ENCODE measurements at places on chromosomes 3 and 15. TPM values are rescaled to one million over a fixed set of nuclear protein-coding genes. Genes with fewer than 3 reads are reported as not detected.
A peak's percentile ranks its signal among the peaks of the same experiment; 100 is the strongest.

- H3K36me3 ChIP-seq: no peaks in the 10 kb centered on the region
- peak overlapping the region; percentile 72 for H3K27ac ChIP-seq
- H3K27me3 ChIP-seq: no peaks in the 10 kb centered on the region
- H3K4me1 ChIP-seq: peaks cover 24% of the 10 kb centered on the region
Measured at GRCh38 chr15:43913026-43913780, 86.4 kb downstream of the WDR76 start.

Gene HIGD2B
- total RNA-seq: not detected

Gene RLBP1
- total RNA-seq: not detected

Gene NRG4
- not detected for total RNA-seq

DNA sequence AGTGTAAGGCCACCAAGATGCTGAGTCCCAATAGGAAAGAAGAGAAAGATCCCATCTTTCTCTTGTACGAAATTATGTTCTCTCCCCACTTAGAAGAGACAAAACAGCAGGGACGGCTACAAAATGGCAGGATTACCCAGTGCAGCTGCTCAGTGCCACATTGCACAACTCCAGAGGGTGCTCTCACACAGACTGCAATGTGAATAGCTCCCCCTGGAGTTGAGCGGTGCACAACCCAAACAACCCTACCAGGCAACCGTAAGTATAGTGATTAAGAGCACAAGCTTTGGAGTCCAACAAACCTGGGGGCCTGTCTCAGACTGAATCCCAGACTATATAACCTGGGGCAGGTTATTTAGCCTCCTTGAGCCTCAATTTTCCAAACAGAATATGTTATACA, 3.1 kb upstream of the BHLHE40 start:
- no peaks in the 10 kb centered on the region for H3K36me3 ChIP-seq
- H3K4me3 ChIP-seq: no peak overlapping the region
- no peaks in the 10 kb centered on the region for H3K27me3 ChIP-seq
- H3K4me1 ChIP-seq: peaks cover 5% of the 10 kb centered on the region

DNA sequence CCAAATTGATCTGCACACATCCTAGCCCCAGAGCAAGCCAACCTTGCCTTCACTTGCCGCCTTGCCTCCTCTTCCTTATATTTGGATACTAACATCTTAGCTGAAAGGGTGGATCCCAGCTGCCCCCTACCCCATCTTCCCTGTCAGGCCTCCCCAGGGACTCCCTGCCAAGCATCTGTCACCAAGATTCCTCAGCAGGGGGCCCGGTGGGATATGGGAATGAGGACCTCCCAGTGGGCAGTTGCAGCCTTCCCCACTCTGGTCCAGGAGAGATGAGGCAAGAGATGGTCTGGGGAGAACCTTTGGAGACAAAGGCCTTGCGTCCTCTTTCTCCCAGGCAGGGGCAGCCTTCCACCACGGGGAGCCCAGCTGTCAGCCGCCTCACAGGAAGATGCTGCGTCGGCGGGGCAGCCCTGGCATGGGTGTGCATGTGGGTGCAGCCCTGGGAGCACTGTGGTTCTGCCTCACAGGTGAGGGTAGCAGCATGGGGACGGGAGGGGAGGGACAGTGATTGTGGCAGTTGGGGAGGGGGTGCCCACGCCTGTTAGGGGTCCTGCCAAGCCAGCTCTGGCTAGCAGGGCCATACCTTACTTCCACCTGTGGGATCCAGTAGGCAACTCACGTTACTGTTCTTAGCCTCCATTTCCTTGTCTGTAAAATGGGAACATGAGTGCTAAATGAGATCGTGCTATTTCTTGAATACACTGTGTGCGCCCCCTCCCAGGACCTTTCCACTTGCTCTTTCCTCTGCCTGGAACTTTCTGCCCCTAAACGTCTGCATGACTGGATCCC, 15.3 kb downstream of the CD276 start:
- H3K4me1 ChIP-seq: peaks cover 14% of the 10 kb centered on the region
- no peak overlapping the region for H3K27ac ChIP-seq
- no peak for DNase-seq
- no peaks in the 10 kb centered on the region for H3K27me3 ChIP-seq
- H3K36me3 ChIP-seq: peaks cover 20% of the 10 kb centered on the region

DNA sequence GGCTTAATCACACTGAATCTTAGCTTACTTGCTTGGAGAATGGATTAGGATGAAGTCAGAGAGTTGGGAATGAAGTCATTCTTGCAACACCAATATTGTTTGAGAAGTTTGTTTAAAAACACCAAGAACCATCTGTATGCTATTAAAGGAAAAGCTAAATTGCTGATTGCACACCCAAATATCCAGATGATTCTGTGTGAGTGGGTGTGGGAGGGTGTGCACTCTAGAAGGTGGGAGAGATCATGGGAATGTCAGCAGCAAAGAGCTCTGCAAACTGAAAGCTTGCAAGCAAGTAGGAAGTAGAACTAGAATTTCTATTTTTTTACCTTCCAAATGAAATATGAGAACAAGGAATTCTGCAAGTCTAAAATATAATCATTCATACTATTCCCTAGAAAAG, 364.9 kb downstream of the NR2F2 start:
- no peak overlapping the region for H3K27ac ChIP-seq
- no peaks in the 10 kb centered on the region for H3K4me1 ChIP-seq
- H3K4me3 ChIP-seq: no peak overlapping the region
- no peaks in the 10 kb centered on the region for H3K27me3 ChIP-seq
- H3K36me3 ChIP-seq: no peaks in the 10 kb centered on the region

Gene TLNRD1
- total RNA-seq: 2.2 TPM

DNA sequence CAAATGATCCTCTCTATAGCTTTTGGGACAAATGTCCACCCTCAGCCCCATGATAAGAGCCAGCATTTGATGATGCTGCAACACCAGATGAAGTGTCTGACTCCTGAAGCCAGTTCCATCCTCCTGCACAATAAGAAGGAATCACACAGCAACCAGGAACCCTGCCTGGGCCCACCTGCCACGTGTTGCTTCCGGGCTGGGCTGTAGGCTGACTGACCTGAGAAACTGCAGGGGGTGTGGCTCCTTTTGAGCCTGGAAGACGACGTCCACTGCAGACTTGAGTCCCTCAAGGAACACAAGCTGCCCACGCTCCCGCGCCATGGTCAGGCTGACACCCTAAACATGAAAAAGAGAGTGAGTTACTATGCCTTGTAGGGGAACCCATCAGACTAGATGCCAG, 9.4 kb downstream of the ELP6 start:
- DNase-seq: no peak
- H3K4me3 ChIP-seq: no peak overlapping the region
- H3K27me3 ChIP-seq: no peaks in the 10 kb centered on the region
- peaks cover 36% of the 10 kb centered on the region for H3K36me3 ChIP-seq
- no peak overlapping the region for H3K27ac ChIP-seq

- H3K4me3 ChIP-seq: peak overlapping the region; percentile 77
- H3K4me1 ChIP-seq: peaks cover 5% of the 10 kb centered on the region
- H3K27ac ChIP-seq: peak overlapping the region; percentile 58
Measured at GRCh38 chr3:111861391-111861790, 2.3 kb downstream of the PHLDB2 start.

- no peak overlapping the region for H3K27ac ChIP-seq
- no peaks in the 10 kb centered on the region for H3K4me1 ChIP-seq
- no peak overlapping the region for H3K4me3 ChIP-seq
- no peak for DNase-seq
- peaks cover 9% of the 10 kb centered on the region for H3K36me3 ChIP-seq
- no peaks in the 10 kb centered on the region for H3K27me3 ChIP-seq
Measured at GRCh38 chr3:196558476-196558875, 9.9 kb downstream of the WDR53 start.

- no peaks in the 10 kb centered on the region for H3K36me3 ChIP-seq
- no peak overlapping the region for H3K27ac ChIP-seq
- DNase-seq: peak; percentile 23
Measured at GRCh38 chr3:170792471-170792870, 77.5 kb downstream of the RPL22L1 start.

GRCh38 chr3:105040026-105040622, 326.6 kb upstream of the ALCAM start:
- no peak overlapping the region for H3K27ac ChIP-seq
- H3K36me3 ChIP-seq: no peaks in the 10 kb centered on the region
- H3K4me3 ChIP-seq: no peak overlapping the region
- peak; percentile 40 for DNase-seq
- H3K27me3 ChIP-seq: no peaks in the 10 kb centered on the region

DNA sequence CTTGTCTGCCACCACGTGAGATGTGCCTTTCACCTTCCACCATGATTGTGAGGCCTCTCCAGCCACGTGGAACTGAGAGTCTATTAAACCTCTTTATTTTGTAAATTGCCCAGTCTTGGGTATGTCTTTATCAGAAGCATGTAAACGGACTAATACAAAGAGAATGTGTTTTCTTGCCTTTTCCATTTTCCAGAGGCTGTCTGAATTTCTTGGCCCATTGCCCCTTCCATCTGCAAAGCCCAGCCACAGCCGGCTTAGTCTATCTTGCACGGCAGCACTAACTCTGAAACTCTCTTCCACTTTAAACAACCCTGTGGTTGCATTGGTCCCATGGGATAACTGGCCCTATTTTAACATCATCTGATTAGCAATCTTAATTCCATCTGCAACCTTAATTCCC, 215.3 kb downstream of the LRTM1 start:
- no peak overlapping the region for H3K4me3 ChIP-seq
- no peak overlapping the region for H3K27ac ChIP-seq
- no peaks in the 10 kb centered on the region for H3K27me3 ChIP-seq
- H3K4me1 ChIP-seq: no peaks in the 10 kb centered on the region

GRCh38 chr15:100078511-100079220, 263.1 kb downstream of the ADAMTS17 start:
- no peak for DNase-seq
- no peaks in the 10 kb centered on the region for H3K4me1 ChIP-seq
- H3K27me3 ChIP-seq: no peaks in the 10 kb centered on the region
- no peak overlapping the region for H3K4me3 ChIP-seq

Gene IL17RD
- 0.72 TPM for total RNA-seq

- no peaks in the 10 kb centered on the region for H3K36me3 ChIP-seq
- no peak overlapping the region for H3K4me3 ChIP-seq
- peak; percentile 98 for DNase-seq
- no peaks in the 10 kb centered on the region for H3K27me3 ChIP-seq
- H3K4me1 ChIP-seq: peaks cover 27% of the 10 kb centered on the region
Measured at GRCh38 chr3:120160050-120160449, 65.8 kb upstream of the GSK3B start.

DNA sequence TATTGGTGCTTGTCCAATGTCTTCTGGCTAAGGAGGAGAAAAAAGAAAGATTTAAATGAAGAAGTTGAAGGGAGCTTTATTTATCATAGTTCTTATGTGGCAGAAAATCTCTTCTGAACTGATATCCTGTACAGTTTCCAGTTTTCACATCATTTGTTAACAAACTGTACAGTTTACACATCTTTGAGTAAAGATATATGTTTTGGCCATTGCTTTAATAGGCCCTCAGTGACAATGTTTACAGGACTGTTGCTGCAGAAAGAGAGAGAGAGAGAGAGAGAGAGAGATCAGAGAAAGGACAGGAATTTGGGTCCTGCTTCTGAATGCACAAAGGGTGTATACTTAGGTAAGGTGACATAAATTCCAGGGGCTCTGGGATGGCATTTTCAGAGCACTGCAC, 188.3 kb downstream of the NR1D2 start:
- H3K27me3 ChIP-seq: no peaks in the 10 kb centered on the region
- no peak overlapping the region for H3K4me3 ChIP-seq
- DNase-seq: no peak
- H3K36me3 ChIP-seq: no peaks in the 10 kb centered on the region
- H3K4me1 ChIP-seq: peaks cover 1% of the 10 kb centered on the region
- H3K27ac ChIP-seq: no peak overlapping the region

Gene PIERCE2
- 0.36 TPM for total RNA-seq

Gene SUCNR1
- total RNA-seq: not detected

DNA sequence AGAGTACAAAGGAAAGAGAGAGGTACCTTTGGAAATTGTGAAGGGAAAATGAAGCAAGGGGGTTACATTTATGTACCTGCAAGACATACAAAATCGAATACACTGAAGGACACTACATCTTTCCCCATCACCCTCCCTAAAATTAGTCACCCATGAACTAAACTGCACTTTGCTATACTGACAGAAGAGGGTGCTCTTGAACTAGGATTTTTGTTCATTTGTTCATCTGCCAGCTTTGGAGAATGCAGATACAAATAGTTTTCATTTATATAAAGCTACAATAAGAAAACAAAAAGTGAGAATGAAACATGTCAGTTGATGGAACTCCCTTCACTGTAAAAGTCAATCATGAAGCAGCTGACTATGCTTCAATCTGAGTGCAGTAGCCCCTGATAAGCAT, 55.7 kb downstream of the PCCB start:
- H3K36me3 ChIP-seq: peaks cover 4% of the 10 kb centered on the region
- H3K27ac ChIP-seq: no peak overlapping the region
- H3K27me3 ChIP-seq: no peaks in the 10 kb centered on the region
- peak; percentile 70 for DNase-seq

DNA sequence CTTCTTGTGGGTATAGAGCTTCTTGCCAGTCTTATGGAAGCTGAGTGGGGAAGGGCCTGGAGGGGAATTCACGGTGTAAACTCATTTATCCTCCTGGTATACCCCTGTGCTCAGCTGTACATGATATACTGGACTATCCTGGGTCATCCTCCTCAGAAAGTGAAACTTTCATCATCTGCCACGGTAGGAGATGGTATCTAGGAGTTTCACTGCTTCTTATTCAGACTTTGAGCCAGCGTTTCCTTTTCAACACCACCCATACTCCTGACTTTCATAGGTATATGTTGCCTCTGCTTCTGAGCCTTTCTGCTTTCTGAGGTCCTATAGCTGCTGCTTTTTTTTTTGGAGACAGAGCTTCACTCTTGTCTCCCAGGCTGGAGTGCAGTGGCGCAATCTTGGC, 15.6 kb downstream of the SENP5 start:
- DNase-seq: no peak
- no peak overlapping the region for H3K4me3 ChIP-seq
- no peaks in the 10 kb centered on the region for H3K27me3 ChIP-seq
- no peak overlapping the region for H3K27ac ChIP-seq

Gene RBPMS2
- total RNA-seq: not detected

Gene GREM1
- total RNA-seq: 848 TPM

- no peak for DNase-seq
- H3K4me3 ChIP-seq: no peak overlapping the region
- H3K4me1 ChIP-seq: 0 out of 2 replicates have a peak, but pooled peaks cover 1% of the 10 kb centered on the region
Measured at GRCh38 chr3:196694941-196695848, 16.9 kb downstream of the CEP19 start.

Gene PCSK6
- not detected for total RNA-seq

- H3K27me3 ChIP-seq: no peaks in the 10 kb centered on the region
- DNase-seq: no peak
- no peaks in the 10 kb centered on the region for H3K36me3 ChIP-seq
- H3K4me1 ChIP-seq: no peaks in the 10 kb centered on the region
- H3K27ac ChIP-seq: no peak overlapping the region
- no peak overlapping the region for H3K4me3 ChIP-seq
Measured at GRCh38 chr3:15500107-15500724, 21.3 kb downstream of the COLQ start.

Gene NDN
- 40.1 TPM for total RNA-seq

Gene DPPA2
- total RNA-seq: not detected

GRCh38 chr3:180932819-180933218, 20.3 kb downstream of the FXR1 start:
- H3K4me3 ChIP-seq: no peak overlapping the region
- no peak overlapping the region for H3K27ac ChIP-seq
- no peak for DNase-seq
- peaks cover 14% of the 10 kb centered on the region for H3K36me3 ChIP-seq

Data from IMR-90 (cell line).